ENCODE measurements at places on chromosomes 6 and 20.

DNA sequence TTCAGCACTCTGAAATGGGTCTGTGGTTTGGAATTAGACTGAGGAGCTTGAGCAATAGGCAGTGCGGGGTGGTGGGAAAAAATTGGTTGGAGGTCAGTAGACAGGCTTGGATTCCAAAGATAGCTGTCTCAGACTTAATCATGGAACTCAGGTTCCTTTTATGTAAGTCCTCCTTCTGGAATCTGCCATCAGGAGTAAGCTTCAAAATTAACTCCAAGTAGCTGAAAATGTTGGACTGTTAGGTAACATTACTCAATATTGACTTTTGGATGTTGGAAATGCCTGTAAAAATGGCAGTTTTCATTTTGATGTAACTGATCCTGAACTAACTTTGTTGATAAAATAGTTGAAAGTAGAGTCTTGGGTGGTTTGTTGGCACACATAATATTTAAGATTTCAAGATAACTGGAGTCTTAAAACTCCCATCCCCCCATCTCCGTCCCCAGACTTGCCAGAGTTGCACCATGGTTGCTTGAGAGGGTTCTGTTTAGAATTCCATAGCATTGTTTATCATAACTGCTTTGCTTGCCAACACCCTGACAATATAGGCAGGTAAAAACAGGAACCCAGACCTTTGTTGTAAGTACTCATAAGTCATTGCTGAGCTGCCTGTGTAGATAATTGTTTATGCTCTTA lies 83.0 kb downstream of the PHF20 start:
- no peak for DNase-seq

DNA sequence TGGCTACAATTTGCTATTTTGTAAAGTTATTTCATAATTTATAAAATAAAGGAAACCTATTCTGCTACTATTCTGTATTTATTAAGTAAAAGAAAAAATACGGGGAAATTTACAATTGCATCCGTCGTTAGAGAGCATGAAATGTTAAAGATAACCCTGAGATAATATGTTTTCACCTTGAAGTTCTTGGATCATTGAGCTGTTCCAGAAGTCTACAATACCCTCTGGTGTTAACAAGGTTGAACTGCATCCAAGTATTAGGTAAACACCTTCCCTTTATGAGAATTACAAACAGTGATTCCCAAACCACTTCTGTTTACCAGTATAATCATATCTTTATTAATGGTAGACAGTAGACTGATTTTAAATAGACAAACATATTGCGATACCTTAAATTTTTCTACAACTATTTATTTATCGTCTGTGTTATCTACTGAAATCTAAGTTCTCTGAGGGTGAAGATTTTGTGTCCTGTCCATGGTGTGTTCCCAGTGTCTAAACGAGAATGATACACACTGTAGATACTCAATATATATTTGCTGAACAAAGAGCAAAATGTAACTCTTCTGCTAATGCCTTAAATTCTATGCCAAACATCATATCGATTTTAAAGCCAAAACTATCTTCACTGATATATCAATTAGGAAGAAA lies 28.2 kb downstream of the TBC1D32 start:
- DNase-seq, result no peak

DNA sequence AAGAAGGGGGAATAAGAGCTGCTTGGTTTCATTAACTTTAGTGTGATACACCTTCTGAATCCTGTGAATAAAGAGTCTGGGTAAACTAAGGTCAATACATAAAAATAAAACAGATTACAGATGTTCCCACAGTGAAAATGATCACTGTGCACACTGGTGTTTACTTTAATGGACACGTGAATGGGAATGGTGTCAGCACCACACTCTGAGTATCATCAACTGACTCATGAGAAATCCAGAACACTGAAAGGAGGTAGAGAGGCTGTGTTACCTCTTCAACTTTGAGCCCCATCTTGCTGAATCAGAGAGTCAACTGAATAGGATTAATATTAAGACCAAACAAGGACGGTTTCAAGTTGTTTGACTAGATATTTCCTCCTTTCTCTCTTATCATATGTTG lies 75.0 kb downstream of the ELOVL4 start:
- no peak for DNase-seq

DNA sequence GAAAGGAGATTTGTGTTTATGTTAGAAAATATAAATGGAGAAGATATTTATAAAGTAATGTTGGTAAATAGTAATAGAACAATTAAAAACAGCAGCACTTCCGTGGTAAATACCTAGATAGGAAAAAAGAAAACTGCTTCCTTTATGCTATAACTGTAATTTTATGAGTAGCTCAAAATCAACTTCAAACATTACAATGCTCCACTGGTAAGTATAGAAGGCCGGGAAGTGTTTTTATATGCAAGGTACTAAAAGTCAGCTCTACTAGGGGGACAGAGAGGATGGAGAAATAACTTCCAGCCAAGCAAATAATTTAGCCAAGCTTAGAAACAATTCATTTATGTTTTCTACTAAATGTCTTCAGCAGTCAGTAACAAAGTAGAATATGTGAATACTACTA lies 56.7 kb downstream of the ARHGAP18 start:
- no peak for DNase-seq

GRCh38 chr20:45341579-45341938 lies 6.7 kb downstream of the SDC4 start:
- no peak for DNase-seq

GRCh38 chr6:140043762-140044378 lies 669.4 kb upstream of the CITED2 start:
- DNase-seq, result no peak

GRCh38 chr6:106546691-106547414 lies 82.4 kb downstream of the RTN4IP1 start:
- DNase-seq, result no peak

GRCh38 chr6:22067122-22067521 lies 229.7 kb downstream of the PRL start:
- DNase-seq, result no peak

GRCh38 chr6:70547313-70547712 lies 19.4 kb upstream of the SDHAF4 start:
- no peak for DNase-seq

- no peak for DNase-seq
These were observed 126.4 kb upstream of the MAFB start for GRCh38 chr20:40815156-40816038.

GRCh38 chr6:26122402-26122792 lies 35.2 kb downstream of the HFE start:
- DNase-seq, result no peak

DNA sequence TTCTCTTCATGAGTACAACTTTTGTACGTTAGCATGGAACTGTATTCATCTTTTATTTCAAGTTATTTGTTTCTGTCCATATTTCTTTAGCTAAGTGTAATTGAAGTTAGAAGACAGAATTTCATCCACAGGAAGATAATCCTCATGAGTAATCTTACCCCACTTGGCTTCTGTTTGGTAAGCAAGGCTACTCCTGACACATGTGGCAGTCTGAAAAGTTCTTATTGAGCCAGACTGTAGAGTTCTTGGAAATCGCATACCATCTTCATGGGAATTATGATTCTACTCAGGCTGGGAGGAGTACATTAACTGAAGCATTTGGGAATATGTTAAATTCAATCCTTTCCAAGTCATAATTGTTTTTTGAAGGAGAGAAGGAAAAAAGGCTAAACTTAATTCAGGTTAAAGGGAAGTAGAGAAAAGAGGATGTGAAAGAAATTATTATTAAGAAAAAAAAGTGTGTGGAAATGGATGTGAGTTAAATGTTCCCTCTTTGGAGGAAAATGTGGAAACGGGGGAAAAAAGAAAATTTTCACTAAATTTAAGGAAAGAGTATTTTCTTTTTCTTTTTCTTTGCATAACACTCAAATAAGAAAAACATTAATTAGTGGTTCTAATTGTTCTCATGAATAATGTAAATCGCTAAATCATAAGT lies 41.5 kb upstream of the TENT5A start:
- DNase-seq, result no peak
